ENCODE measurements at places on chromosomes 1 and 21.

GRCh38 chr1:155978973-155979429 lies 654 bp upstream of the ARHGEF2 start:
- no peak for DNase-seq

GRCh38 chr1:51629918-51630317 lies 13.0 kb downstream of the OSBPL9 start:
- DNase-seq, result no peak

DNA sequence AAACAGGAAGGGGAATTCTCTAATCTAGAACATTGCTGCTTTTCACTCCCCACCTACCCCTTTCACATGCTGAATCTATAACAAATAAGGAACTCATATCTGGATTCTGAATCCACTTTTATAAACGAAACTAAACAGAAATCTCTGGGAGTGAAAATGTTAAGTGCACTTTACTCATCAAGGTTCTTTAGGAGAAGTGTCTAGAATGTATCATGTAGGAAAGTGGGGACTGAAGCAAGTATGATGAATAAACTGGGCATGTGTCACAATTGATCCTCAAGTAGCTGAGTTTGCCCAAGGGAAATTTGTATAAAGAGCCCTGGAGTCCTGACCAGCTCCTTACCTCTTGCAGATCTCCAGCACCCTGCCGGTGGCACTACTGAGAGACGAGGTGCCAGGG lies 19.8 kb downstream of the AVPR1B start:
- DNase-seq, result no peak

GRCh38 chr1:88685259-88685620 lies 1.2 kb downstream of the PKN2 start:
- no peak for DNase-seq

- peak; percentile 31 for DNase-seq
Observed at GRCh38 chr1:233790662-233791371, 113.7 kb upstream of the SLC35F3 start.

- DNase-seq, result no peak
Observed at GRCh38 chr1:10059342-10059718, 26.6 kb downstream of the UBE4B start.

DNA sequence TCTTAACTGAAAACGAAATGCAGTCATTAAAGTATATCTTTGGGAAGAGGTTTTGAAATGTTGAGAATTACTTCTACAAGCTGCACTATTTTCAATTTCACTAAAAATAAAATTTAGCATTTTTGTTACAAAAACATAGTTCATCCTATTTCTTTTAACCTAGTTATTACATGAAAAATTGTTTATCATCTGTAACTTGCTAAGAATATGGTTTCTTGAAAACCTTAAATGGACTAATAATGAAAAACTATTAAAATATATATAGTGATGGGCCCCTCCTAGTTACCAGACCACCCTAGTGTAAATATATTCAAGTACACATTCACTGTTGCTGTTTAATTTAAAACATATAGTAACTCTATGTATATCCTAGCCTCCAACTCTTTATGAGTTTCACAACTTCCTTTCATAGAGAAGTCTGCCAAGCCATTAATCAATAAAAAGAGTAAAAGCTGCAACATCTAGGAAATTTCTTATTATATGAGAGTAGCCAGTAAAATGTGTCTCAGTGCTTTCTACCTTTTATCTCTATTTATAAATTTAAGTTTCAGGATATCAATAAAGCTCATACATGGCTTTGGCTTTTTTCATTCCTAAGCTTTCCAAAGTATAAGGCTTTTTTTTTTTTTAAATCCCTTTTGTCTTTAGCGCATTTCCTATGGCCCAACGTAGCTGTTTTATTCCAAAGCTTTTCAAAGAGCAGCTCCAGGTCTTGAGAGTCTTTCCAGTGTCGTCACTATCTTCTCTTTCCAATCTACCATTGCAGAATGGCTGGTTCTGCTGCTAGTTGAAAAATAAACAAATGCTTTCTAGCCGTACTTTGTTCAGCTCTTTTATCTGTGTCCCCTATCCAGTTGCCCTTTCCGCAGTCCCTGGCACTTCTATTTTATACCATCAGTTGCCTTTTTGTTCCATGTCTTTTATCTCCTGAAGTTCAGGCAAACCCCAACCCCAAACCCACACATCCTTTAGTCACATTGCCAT lies 6.5 kb downstream of the IRF2BP2 start:
- no peak for DNase-seq

DNA sequence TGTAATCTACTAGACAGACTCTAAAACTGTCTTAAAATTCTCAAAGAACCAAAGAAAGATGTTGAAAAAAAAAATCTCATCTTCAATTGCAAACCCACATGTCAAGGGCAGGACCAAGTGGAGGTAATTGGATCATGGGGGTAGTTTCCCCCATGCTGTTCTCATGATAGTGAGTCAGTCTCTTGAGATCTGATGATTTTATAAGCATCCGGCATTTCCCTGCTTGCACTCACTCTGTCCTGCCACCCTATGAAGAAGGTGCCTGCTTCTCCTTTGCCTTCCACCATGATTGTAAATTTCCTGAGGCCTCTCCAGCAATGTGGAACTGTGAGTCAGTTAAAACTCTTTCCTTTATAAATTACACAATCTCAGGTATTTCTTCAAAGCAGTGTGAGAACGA lies 257.0 kb downstream of the HHIPL2 start:
- no peak for DNase-seq

GRCh38 chr1:108653431-108654105 lies 7.3 kb downstream of the HENMT1 start:
- DNase-seq, result no peak

- no peak for DNase-seq
Observed at GRCh38 chr1:216945538-216946080, 222.4 kb upstream of the ESRRG start.

- DNase-seq, result no peak
Observed at GRCh38 chr1:82644186-82644915, 843.6 kb downstream of the ADGRL2 start.
